NK-92 treated with Interleukin-12 subunit alpha and Interleukin-12 subunit beta, amount 100 ng/mL, for 24 hours (cell line): ENCODE measurements at places on chromosomes 7 and 10.

GRCh38 chr10:110498087-110498981 lies 627 bp downstream of the DUSP5 start:
- DNase-seq, result no peak

- no peak for DNase-seq
Observed at GRCh38 chr7:108723381-108723814, 153.7 kb downstream of the DNAJB9 start.

GRCh38 chr10:72976886-72977285 lies 22.3 kb upstream of the PLA2G12B start:
- no peak for DNase-seq

DNA sequence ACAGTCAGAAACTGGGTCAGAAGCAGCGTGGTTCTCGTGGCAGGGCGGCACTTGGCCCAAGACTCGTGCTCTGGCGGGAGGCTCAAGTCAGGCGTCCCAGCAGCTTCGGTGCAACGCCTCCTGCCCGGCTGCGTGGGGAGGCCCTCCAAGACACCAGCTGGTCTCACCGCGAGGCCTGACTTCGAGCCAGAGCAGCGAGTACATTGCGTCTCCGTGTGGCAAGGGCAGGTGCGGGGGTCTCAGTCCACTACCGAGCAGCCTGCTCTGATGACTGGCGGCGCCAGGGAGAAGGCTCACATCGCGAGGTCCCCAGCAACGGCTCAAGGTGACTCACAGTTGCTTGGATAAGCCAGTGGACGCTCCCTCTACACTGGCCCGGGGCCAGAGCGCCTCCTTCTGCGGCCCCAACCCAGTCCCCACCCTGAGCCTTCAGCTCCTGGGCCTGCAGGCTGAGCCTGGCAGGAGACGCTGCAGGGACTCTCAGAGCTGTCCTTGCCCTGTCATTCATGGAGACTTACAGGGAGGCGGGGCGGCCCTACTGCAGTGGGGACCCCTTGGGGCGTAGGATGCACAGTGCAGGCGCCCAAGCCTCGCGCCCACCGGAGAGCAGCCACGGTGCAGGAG lies 41.9 kb upstream of the PRKAR1B start:
- no peak for DNase-seq
